Stimulated activated CD8-positive, alpha-beta memory T cell treated with anti-CD3 and anti-CD28 coated beads, Interleukin-7, amount 100 ng/mL, for 24 hours (primary cell): ENCODE measurements at places on chromosomes 5 and 9.

DNA sequence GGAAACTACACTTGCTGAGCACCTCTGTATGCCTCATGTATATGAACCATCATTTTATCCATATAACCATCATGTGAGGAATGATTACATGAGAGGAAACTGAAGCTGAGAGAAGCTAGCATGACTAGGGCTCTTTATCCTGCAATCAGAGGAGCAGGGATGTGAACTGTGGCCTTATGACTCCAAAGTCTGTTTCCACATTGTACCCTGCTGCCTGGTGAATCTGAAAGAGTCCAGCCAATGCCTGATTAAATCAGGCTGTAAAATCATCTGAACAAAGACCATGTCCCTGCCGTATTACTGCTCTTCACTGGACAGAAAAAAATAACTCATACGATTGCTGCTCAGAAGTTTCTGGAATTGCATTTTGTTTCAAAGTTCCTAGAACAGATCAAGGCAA, 67.0 kb downstream of the LPAR1 start:
- no peak for DNase-seq

- DNase-seq, result no peak
These were observed 75.7 kb downstream of the NR6A1 start for GRCh38 chr9:124695280-124695890.

- DNase-seq, result no peak
These were observed 11.1 kb upstream of the TCF7 start for GRCh38 chr5:134103397-134103796.

- DNase-seq, result no peak
These were observed 37.8 kb downstream of the BHMT start for GRCh38 chr5:79149433-79149832.

DNA sequence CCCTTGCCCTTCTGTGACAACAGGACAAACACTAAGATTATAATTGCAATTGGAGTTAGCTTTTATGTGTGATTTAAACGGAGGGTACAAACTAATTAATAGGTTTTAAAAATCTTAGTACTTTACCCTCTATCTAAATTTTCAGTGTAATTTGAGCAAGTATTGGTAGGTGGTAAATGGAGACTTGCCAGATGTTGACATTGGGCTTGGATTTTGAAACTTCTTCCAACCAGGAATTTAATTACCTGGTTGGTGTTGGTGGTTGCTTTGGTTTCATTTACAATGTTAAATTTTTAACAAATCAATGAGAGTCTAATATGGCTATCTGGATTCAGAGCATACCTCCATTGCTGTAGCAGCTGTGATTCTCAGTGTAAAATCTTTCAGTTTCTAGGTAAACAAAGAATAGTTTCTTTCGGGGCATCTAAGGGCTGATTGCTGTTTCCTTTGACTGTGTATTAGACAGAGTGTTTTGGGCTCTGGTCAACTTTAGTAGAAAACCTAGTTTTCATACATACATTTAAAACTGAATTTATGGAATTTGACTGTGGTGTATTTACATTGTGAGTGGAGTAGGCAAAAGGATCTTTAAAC, 1.9 kb downstream of the DAPK1 start:
- no peak for DNase-seq

GRCh38 chr9:134340475-134341160, 14.4 kb downstream of the RXRA start:
- DNase-seq, result no peak

DNA sequence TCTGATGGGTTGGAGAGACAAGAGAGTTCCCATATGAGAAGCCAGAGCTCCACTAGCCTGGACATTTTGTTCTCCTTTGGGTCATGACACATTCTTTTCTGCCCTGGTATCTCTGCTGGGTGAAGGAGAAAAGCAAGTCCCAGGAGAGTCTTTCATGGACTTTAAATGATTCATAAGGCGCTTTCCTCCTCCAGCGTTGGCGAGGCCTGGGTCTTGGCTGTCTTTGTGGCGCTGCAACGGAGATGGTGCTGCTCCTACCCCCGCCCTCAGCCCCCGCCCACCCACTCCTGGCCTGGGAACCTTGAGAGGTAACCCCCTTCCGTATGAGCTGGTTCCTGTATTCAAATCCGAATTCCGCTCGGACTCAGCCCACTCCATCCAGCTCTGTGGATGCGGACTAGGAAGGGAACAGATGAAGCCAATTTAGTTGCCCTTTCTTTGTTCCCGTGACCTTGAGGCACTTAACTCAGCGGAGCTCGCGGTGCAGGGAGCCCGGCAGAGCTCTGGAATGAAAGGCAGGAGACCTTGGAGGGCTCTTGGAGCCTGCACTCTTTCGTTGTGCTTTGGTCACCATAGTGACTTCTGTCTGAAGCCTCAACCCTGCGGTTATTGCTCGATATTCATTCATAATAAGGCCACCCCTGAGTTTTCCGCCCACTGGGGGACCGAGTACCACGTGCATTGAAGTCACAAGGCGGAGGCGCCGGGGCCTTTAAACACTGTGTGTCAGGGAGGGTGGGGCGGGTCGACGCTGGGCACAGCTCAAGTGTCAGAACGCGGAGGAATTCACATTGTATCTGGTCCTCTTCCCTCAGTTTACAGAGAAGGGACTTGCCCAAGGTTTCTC, 14.0 kb upstream of the PWWP2A start:
- DNase-seq, result no peak

GRCh38 chr5:7548596-7548995, 152.7 kb downstream of the ADCY2 start:
- DNase-seq, result no peak

GRCh38 chr9:87193925-87194868, 246.9 kb upstream of the GAS1 start:
- DNase-seq, result no peak

DNA sequence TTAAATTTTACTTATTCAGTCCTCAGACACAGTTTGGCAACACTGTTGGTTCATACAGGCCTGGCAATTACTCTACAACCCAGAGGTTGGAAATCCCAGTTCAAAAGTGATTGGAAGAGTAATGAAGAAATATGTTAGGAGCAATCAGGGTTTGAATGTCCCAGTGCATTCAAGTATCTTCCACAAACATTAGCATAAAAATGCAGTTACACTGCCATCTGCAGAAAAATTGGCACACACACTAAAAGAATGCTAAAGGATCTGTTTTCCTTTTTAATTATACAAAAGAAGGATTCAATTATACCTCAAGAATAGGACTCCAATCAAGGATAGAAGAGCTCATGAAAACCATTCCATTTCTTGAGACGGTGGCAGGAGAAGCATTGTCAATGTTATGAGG, 130.2 kb downstream of the DNAH5 start:
- DNase-seq, result no peak

- DNase-seq, result no peak
These were observed 36.1 kb upstream of the RANBP6 start for GRCh38 chr9:6051511-6051950.

DNA sequence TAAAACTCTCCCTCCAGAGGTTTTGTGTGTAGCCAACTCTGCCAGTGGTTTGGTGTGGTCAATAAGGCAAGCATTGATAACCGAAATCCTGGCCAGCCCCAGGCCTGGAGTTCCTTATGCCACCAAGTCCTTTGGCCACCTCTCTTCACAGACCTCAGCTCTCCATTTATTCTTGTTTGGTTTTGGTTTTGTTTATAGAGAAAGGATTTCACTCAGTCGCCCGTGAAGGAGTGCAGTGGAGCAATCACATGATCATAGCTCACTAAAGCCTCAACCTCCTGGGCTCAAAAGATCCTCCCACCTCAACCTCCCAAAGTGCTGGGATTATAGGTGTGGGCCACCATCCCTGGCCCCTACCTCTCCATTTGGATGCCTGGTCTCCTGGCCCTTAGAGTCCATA, 55.4 kb upstream of the PPARGC1B start:
- DNase-seq, result no peak

DNA sequence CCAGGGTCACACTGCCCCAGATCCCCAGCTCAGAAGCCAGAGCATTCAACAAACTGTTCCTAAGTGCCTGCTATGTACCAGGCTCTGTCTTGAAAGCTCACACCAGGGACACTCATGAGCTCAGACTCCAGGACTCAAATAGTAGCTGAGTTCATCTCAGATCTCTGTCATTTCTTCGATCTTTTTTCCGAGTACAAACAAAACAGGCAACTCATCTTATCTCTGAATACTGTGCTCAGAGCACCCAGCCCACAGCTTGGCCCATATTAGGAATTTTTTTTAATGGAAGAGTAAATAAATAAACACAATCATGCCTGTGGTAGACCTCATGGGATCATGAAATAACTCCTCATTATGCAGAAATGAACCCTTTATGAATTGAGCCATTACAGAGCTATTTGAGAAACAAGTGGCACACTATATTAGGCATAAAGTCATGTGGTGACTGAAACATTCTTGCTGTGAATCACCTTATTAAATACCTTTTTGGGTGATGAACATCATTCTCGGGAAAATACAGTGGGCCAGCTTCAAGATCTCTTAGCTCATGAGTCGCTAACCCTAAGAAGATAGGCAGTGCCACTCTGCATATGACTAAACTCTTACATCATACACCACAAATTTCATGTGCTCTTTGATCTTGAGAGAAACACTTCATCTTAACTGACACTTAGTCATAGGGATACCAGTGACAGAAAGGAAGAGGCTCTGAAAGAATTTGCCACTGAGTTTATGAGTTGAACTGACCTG, 9.9 kb downstream of the SH3RF2 start:
- DNase-seq, result no peak

DNA sequence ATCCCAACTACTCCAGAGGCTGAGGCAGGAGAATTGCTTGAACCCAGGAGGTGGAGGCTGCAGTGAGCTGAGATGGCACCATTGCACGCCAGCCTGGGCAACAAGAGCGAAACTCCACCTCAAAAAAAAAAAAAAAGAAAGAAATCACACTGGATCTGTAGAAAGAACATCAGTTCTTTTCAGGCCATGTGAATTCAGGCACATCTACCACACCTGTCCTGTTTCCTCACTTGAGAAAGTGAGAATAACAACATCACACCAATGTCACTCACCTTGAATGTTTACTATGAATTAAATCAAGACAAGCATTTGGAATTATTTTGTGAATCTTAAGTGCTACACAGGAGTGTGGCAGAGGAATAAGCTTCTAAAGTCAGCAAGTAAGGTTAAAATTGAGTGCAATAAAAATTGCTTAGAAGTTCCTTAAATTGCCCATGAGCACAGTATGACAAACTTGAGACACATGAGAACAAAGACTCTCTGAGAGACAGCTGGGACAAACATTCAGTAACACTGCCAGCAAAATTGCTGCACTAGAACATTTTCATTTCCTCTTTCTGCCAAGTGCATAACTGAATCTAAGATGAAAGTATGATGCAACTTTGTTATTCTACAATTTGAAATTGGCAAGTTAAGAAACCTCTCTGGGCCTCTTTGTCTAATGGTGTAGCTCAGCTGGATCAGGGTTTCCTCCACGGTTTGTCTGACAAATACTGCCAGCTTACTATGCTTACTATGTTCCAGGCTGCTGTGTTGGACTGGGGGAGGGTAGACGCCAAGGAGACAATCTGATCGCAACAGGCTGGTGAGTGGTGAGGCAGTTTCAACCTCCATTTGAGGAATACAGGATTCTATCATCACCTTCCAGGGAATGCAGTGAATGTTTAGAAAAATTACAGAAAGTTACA, 1.9 kb upstream of the RIC1 start:
- no peak for DNase-seq

DNA sequence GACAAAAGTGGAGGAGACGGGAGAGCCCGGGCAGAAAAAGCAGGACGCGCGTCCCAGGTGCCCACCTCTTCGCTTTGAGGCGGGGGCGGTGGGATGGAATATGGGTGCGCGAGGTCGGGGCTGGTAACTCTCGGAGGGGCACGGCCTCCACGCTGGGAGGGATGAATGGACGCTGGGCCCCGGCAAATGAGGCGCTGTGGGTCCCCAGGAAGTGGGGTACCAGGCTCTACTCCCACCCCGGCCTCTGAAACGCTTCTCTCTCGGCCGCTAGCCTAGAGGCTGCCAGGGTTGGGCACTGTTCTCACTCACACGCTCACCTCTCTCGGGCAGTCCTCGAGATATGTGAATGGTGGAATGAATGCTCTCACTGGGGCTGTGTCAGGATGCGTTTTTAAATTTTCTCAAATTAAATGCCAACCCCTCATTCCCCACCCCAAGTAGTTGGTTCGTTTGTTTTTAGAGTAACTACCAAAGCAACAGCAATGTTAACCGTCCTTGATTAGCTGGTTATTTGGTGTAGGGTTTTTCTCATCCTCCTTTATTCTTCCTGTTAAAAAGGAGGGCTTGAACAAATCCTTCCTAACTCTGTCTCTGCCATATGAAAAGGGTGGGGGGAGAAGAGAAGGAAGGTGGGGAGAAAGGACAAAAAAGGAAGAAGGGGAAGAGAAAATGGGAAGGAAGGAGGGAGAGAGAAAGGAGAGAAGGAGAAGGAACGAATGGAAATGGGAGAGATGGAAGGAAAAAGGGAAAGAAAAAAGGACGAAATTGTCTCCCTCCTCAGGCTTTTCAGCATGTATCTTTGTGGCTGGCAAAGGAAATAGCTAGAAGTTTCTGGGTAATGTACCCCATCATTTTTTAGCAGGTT, 1.3 kb upstream of the EBF1 start:
- DNase-seq, result no peak

DNA sequence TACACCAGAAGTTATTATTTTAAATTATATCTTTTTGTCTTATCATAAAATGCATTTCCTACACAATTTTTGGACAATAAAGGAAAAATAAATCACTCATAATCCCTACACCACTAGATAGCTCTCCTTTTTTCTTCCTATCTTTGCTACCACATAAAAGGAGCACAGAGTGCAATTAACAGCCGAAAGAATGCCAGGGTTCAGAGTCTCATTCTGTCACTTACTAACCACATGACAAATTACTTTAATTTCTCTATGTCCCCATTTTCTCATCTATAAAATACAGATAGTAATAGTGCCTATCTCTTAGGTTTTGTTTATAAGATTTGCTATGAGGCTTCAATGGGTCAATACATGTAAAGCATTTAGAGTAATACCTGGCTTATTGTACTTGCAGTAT, 158.7 kb upstream of the GRIN3A start:
- DNase-seq, result no peak

DNA sequence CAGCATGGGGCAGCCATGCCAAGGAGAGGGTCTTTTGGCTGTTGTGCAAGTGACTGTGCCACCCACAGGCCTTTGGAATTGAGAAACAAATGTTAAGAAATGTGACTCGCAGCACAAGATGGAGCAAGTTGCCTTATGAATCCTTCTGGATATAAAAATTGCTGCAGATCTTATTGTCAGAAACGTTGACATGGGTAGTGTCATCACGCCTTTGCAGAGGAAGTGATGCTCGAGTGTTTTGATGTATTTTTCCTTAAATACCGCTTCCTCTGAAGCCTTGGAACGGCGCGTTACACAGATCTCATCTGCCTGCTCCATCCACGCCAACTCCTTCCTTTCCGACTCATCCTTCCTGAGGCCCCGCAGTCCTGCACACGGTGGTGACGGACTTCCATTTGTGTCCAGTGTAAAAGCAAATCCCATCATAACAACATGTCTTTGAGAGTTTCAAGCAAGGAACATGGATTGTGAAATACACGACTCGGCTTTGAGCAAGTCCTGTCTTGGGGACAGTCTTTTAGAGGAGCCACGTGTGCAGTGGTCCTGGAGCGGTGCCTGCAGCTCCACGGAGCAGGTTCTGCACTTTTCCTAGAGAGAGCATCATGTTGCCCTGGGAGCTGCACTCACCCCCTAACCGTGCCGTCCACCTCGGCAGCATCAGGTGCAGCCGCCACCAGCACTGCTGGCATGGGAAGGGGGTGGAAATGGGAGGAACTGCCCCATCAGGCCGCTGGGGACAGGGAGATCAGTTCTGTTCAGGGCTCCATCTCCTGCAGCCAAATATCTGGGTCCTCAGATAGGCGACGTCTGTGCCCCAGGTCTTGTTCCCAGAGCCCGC, 15.1 kb downstream of the ROPN1L start:
- DNase-seq, result no peak
